ENCODE measurements at places on chromosomes 7 and 10.

- DNase-seq, result no peak
Observed at GRCh38 chr7:153522261-153522660, 529.9 kb upstream of the DPP6 start.

- DNase-seq, result no peak
Observed at GRCh38 chr7:130521258-130521951, 29.5 kb downstream of the MEST start.

DNA sequence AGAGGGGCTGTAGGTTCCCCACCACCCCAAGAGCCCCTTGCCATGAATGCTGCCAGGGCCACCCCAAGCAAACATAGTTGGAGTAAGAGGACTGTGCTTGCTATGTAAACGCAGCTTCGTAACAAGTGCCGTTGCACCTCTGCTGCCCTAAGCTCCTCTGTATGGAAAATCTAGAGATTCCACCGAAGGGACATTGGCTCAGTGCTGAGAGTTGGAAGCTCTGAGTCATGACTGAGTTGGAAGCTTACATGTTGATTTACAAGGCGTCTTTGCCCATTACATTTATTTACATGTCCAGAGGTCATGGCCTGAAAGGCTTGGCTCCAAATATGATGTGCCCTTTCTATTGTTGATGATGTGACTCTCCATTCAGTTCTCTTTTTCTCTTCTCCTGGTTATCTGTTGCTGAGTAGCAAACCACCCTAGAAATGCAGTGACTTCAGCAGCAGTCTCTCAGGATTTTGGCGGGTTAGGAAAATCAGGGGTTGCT, 233.1 kb upstream of the TCF7L2 start:
- peak; percentile 41 for DNase-seq

GRCh38 chr7:132390705-132391104, 185.6 kb downstream of the PLXNA4 start:
- DNase-seq, result no peak

DNA sequence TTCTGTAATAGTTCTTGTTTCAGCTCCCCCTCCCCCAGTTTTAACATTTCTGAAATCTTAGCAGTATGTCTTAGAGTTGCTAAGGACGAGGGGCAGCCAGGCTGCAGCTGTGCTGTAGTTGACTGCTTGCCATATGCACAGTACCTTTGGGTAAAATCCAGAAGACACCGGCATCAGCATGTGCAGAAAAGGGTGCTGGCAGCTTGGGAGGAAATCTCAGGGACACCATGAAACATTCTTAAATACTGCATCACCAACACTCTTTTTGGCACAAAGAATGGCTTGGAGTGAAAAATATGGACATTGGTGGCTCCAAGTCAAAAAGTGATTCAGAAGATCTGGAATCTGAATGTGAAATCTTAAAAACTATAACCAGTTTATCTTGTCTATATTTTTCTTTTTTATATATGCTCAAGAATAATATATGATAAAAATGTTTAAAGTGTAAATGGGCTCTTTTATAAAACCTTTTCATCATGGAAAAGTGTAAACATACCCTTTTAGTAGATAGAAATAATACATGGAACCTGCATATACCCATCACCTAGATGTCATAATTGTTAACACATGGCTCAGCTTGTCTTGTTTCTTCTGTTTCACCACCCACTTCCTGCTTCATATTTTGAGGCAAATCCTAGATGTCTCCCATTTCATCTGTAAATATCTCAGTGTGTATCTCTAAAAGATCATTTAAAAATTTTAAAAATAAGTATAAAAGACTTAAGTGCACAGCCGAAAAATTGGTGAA, 34.4 kb upstream of the ARMS2 start:
- DNase-seq, result no peak

DNA sequence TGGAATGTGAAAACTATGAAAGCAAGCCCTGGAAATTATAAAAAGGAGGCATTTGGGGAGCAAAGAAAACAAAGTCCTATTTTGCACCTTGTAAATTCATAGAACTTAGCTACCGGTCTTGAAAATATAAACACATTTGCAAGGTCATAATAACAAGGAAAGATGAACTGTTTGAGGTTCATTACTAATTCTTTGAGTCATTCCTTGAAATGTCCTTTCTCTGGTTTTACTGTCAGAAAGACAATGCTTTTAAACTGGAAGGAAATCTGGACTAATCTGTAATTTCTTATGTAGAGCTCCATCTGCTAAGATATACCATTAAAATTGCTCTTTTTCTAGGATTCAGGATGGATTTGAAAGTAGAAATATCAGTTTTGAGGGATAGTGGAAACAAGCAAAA, 1.4 kb downstream of the ERLIN1 start:
- DNase-seq, result no peak

- no peak for DNase-seq
Observed at GRCh38 chr7:143382791-143383641, 1.9 kb downstream of the ZYX start.

All from small intestine (tissue), 16 donors.